ENCODE measurements at places on chromosomes 1 and 21.

DNA sequence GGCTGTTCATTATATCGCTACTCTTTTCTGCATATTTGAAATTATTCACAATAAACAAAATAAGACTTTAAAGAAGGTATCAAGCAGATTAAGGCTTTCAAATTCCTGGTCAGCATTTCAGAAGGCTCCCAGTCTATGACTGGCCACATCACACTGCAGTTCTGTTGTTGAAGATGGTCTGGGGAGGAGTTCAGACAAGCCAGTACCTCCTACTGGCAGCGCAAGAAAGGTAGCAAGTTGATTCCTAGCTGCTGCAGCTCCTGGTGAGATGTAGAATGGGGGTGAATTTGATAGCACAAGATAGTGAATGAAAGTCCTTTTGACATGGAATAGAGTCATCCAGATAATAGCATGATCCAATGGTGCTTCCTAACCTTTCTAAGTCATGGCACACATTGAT is 88.2 kb upstream of the BEND5 start:
- no peak for DNase-seq

DNA sequence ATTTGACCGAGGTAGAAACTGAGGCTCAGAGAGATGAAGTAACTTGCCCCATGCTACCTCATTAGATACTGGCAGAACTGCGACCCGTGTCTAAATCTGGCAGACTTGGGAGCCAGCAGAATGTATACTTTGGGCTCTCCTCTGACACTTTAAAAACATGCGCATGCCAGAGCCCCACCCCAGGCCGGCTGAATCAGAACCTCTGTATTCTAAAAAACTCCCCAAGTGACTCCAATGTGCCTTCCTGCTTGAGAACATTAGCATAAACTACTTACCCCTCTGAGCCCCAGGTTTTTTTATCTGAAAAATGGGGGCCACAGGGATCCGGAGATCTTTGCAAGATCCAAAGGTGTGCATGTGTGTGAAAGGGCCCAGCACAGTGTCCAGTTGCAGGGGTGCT is 344.7 kb upstream of the USP24 start:
- no peak for DNase-seq

- no peak for DNase-seq
Measured at GRCh38 chr21:25350056-25350455, 257.2 kb downstream of the MRPL39 start.

- no peak for DNase-seq
Measured at GRCh38 chr1:63636192-63637105, 43.2 kb downstream of the PGM1 start.

- no peak for DNase-seq
Measured at GRCh38 chr1:8232036-8232757, 85.7 kb upstream of the SLC45A1 start.

- DNase-seq, result no peak
Measured at GRCh38 chr1:34710812-34711211, 44.0 kb upstream of the GJB5 start.

- DNase-seq, result no peak
Measured at GRCh38 chr1:41486371-41487125, 2.1 kb upstream of the EDN2 start.

DNA sequence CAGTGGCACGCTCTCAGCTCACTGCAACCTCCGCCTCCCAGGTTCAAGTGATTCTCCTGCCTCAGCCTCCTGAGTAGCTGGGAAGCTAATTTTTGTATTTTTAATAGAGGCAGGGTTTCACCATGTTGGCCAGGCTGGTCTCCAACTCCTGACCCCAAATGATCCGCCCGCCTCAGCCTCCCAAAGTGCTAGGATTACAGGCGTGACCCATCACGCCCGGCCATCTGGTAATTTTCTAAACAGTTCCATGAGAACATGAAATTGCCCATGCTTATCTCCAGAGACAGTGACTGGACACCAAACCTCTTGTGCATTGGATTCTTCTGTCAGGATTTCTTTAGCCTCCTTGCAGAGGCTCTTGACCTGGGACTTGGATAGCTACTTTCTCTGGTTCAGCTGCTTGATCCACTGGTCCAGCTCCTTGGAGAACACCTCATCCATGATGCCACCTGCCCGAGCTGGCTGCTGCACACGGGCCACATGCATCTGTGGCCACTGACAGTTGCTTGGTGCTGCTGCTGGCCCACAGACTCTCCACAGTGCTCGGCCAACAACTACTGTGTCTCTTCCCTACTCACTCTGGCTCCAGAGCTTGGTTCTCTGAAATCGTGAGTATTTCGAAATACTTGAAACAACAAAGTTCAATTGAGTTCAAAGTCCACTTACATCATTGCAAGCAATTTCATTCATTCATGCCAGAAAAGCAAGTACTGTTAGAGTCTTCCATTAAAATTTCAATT is 40.0 kb upstream of the CTPS1 start:
- DNase-seq, result no peak

DNA sequence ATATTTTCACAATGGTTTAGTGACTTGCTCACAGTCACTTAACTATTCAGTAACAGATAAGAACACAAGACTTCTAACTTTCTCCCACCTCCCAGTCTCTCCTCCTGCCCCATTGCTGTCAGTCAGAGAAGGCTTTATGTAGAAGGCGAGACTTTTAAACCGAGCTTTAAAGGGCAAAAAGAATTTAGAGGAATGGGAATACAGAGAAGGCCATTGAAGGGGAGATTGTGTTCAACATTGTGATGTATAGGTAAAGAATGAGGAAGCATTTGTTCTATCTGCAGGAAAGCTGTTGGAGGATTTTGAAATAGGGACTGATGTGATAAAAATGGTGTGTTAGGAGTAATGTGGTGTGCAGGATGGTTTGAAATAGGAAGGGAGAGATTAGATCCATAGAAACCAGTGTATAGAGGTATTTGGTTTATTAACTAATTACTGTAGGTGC is 7.3 kb downstream of the POU2F1 start:
- DNase-seq, result no peak

DNA sequence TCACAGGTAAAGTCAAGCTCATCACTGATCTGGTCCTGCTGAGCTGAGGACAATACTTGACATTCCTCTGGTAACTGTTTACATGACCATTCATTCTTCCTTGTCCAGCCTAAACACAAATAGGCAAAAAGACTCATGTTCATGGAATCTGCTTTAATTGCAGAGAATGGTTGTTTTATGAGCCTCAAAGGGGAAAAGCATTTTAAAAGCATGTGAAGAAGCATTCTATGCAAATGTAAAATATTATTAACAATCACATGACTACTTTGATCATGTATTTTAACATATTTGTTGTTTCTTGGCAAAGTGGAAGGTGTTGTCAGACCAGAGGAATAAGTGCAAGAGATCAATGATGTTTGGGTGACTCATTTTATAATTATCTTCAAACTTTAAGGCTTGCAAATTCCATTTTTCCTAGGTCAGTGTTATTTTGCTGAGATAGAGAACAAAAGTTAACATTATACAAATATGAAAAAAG is 133.7 kb downstream of the RUNX1 start:
- no peak for DNase-seq

DNA sequence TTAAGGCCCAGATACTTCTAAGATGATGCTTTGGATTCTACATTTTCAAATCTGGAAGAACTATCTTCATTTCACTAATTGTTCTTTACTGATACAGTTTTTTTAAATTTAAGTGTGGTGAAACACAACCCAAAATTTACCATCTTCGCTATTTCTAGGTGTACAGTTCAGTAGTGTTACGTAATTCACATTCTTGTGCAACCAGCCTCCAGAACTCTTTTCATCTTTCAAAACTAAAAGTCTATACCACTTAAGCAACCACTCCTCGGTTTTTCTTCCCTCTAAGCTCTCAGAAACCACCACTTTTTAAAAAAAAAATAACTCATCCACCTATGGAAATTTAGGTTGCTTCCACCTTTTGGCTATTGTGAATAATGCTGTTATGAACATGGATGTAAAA is 220.7 kb downstream of the PDE4B start:
- DNase-seq, result no peak

DNA sequence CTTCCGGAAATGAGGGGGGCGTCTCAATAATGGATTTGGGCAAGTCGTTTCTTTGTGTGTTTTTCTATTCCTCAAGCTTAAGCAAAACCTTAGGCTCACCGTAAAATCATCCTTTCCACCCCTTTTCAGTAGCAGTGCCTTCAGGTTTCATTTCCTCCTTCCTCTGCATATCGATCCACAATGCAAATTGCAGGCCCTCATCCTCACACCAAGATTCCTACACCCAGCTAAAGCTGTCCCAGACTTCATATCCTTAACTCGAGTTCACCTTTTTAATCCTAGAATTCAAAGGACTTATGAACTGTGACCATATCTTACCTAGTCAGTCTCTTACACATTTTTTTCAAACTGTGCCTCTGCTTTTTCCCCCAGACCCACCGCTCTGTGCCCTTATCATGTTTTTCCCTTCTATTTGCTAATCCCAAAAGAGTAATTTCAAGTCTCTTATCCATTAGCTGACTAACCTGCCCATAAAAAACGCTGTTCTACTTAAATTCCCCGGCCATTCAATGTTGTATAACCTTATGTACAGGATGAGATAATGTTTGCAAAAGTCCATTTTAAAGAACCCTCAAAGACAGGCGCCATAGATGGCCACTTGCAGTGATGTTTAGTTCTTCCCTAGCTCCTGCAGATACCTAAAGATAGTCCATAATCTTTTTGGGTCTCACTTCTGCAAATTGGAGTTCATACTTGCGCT is 1.5 kb downstream of the AKIRIN1 start:
- no peak for DNase-seq

GRCh38 chr21:35602811-35603362 is 457.4 kb downstream of the SETD4 start:
- DNase-seq, result no peak

DNA sequence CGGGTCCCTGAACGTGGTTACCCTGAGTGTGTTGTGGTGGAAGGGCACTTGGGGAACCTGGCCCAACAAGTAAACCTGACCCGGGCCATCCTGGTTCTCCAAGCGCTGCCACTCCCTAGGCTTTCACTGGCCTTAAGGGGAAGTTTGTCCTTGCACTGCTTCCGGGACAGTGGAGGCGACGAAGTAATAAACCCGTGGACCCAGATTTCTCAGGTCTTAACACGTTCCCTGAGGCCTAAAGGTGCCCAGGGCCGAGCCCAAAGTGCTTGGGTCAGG is 261 bp upstream of the CCDC24 start:
- DNase-seq, result no peak
